ENCODE measurements at places on chromosomes 2 and 18.

DNA sequence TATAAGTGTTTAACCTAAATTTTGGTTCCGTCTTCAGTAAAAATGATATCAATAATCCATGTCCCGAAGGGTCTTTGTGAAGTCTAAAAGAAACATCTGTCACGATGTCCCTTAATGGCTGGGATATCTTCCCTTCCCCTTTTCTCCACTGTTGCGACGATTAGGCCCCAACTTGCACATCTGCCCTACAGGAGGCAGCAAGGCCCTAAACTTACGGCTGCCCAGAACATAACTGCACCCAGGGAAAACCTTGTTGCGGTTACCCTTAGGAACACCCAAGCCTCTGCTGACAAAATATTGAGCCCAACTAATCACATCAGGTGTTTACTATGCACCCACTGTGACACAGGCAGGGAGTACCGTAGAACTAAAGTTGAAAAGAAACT lies 1.3 kb upstream of the SMAD2 start:
- peak; percentile 28 for DNase-seq

GRCh38 chr2:235639428-235639773 lies 145.6 kb downstream of the AGAP1 start:
- DNase-seq = peak; percentile 52

DNA sequence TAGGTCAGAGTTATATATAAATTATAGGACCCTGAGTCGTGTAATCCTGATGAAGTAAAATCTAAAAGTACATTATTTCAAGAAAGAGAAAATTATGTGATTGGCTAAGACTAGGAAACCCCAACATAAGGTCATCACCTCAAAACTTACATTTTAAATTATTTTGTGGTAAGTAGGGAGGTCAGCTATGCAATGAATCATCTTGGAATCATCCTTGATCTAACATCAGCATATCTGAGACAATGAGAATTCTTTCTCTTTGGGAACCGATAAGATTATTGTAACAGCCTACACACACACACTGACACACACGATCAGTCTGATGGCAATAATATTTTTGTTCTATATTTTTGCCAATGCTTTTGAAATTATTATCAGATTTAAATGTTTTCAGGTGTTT lies 904.8 kb upstream of the CHAC2 start:
- DNase-seq = no peak

DNA sequence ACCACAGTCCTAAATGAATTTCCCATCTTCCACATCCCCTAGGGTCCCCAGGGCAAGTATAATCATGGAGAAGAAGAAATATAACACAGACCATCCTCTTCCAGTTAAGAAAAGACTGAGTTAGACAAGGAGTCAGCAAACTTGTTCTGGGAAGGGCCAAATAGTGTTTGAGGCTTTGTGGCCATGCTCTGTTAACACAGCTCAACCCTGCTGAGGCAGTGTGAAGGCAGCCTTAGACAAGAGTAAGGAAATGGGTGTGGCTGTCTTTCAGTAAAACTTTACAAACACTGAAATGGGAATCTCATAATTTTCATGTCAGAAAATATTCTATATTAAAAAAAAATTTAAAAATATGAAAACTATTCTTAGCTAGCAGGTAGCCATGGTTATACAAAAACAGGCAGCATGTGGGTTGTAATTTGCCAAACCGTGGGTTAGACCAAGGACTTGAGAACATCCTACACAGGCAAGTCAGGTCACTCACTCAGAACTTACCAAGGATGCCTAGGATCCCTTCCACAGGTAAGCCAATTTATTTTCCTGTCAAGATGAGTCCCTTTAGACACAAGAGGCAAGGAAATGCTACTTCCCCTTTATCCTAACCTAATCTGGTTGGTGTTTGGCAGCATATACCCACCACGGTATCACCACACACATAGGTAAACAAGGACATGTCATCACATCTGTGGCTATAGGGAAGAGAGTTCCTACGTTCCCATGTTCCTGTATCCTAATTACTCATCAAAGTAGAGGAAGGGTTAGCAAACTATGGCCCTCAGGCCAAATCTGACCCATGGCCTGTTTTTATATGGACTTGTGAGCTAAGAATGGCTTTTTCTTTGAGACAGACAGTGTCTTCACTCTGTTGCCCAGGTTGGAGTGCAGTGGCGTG lies 31.9 kb downstream of the C2orf74 start:
- DNase-seq = no peak

GRCh38 chr2:66435549-66435875 lies 587 bp downstream of the MEIS1 start:
- no peak for DNase-seq

GRCh38 chr2:47833516-47833968 lies 50.6 kb downstream of the MSH6 start:
- DNase-seq = no peak

All from breast epithelium (tissue), 4 donors.